AG04449 (cell line): ENCODE measurements at places on chromosomes 12 and 14.

DNA sequence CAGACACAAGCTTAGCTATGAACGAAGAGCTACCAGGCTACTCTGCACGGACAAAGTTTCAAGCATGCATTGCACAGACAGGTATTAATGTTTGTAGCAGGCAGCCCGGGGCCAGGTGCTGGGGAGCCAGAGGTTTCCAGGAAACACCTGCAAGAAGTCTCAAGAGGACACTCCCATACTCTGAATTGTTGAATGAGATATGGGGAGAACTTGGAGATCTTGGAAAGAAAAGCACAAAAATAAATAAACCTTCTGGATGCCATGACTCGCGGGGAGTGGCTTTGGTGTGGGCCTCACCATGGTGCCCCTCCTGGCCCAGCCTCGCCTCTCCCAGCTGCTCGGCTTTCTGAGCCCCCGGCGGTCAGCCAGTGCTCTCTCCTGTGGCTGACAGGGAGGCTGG is 186.8 kb downstream of the TTC7B start:
- no peak for DNase-seq

DNA sequence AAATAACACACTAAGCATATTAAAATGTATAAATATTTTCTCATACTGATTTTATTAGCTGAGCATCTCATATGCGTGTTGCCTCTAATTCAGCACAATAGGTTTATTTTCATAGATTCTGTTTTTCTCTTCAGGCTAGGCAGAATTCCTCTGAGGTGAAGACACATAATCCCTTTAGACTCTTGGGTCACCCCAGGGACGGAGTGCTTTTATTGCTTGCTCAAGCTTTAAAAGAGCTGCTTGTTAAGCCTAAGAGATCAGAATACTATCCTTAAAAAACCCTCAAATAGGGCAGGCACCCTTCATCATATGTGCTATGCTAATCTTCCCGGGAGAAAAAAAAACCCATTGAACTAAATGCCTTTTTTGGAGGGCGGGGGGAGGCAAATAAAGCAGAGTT is 390.1 kb downstream of the KCNH5 start:
- no peak for DNase-seq

- DNase-seq = no peak
Measured at GRCh38 chr14:66610154-66610563, 102.2 kb downstream of the GPHN start.

DNA sequence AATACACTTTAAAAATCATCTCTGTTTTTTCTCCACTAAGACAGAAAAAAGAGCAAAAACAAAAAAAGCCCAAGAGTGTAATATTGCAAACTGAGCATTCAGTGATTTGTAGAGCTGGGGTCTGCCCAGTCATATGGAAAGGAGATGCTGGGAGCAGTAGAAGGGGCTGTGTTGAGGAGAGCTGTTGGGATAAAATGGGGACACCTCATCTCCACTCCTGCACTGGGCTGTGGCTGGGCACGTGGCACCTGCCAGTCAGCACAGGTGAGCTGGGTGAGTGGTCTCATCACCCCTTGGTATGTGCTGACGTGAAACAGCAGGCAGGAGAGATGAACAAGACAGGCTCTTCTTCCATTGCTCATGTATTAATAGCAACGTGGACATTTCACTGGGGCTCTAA is 217.4 kb downstream of the C12orf42 start:
- no peak for DNase-seq

- DNase-seq = no peak
Measured at GRCh38 chr12:81257947-81258551, 180.2 kb downstream of the ACSS3 start.

DNA sequence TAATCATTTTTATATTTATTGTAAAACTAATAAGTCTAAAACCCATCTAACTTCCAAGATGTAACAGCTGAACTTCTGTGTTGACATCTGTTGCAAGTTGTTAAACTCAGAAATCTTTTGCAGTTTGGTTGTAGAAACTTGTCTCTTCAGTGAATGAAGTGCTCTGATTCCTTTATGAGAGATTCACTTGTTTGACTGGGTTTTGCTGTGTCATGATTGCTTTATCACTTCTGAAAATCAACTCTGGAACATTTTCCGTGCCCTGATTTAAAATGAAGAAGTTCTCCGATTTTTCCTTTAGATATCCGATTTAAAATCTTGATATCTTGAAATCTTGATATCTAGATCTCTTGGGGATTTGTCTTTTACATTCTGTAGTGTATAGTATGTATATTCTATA is 65.1 kb downstream of the DIP2B start:
- no peak for DNase-seq

DNA sequence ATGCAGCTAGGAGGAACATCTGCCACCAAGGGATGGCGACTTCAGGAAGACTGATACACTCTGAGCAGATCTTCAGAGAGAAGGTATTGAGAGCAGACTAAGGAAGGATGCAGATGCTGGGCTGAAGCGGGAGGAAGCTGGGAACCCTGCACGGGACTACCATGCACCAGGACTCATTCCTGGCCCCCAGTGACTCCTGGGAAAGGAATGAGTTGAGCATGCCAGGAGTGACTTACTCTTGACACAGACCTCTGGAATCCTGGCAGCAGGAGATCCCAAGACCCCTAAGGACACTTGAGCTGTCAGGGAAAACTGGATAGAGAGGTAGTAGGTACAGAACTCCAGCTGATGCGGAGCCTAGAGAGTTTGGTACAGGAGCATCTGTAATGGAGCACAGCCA is 336.1 kb downstream of the RPS29 start:
- peak; percentile 7 for DNase-seq

- no peak for DNase-seq
Measured at GRCh38 chr12:88327276-88327675, 185.2 kb downstream of the TMTC3 start.

DNA sequence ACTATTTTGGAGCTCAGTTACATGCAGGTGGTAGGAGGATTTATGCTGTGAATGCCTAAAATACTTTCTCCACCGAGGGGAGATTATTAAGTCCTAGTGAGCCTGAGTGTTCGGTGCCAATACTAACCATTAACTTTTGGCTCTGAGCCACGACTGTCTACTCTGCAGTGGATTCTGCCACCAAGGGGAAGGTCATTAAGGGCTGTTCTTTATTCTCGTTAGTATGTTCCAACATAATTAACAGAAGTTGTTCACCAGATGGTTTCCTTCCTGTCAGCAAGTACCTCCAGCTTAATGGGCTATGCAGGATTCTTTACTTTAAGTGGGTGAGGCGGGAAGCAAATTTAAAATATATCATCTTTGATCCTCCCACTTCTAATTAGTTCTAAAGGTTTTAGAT is 326.3 kb downstream of the BMP4 start:
- no peak for DNase-seq

DNA sequence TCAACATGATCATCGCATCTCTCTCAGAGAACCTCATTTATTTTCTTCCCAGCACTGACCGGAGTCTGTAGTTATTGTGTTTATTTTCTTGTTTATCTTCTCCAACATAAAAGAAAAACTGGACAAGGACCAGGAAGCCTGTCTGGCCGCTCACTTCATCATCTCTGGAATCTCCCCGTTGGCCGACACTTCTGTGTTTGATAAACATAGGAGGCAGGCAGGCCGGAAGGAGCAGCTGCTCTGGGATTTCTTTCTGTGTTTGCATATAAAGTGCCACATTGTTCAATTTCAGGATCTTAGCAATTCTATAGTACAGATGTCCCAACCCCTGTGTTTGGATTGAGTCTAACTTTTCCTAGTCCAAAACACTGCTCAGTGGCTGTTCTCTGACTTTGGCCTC is 53.3 kb downstream of the ACACB start:
- no peak for DNase-seq

DNA sequence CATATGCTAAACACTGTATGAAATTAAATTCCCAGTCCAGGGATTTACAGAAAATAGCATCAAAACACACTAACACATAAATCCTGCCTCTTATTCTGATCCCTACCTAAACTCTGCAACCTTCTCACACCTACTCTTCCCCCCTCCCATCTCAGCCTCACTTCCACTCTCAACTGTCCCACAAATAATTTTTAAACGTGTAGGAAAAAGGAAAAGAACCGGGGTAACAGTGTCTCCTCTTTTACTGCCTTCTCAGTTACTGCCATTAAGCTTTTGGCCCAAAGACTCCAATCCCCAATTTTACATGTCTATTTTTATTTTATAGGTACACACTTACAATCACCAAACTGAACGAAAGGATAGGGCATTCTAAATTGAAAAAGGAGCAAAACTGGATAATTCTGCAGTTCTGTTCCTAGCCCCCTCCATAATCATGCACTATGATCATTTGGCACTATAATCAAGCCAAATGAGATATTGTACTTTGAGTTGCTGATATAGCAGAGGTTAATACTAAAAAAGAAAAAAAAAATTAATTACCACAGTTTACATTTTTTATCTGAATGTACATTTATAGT is 2.9 kb downstream of the DUSP16 start:
- no peak for DNase-seq

- DNase-seq = no peak
Measured at GRCh38 chr12:106790020-106790419, 15.5 kb downstream of the RIC8B start.

GRCh38 chr12:124401704-124402221 is 106.9 kb downstream of the RFLNA start:
- no peak for DNase-seq

DNA sequence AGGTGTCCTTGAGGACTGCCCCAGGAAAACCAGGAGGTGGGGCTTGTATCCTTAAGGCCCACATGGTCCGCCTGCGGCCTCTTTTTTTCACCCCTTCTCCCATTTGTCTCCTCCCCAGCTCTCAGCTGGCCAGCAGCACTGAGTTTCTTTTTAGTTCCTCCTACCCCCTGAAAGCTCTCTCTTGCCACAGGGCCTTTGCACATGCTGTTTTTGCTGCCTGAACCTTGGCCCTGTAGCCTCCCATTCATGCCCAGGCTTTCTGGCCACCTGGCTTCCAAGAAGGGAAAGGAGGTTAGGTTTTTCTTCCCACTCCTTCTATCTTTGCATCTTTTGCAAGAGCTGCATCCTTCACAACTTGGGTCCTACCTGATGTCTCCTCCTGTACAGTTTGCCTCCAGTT is 358.1 kb downstream of the VRK1 start:
- no peak for DNase-seq

DNA sequence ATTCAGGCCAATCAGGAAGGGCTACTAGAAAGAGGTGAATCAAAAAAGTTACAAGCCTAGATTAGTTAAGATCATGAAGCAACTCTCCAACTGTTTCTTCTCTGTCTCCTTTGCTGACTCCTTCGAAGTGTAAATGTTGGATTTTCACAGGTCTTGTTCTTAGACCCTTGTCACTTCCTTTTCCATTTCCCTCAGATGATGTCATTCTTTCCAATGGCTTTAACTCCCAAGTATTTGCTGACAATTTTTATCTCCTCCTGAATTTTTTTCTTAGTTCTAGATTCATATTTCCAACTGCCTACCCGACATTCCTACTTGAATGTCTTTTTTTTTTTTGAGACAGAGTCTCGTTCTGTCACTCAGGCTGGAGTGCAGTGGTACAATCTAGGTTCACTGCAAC is 10.8 kb downstream of the GAS2L3 start:
- no peak for DNase-seq

- DNase-seq = no peak
Measured at GRCh38 chr12:18721452-18721851, 16.4 kb downstream of the PLCZ1 start.

GRCh38 chr12:112107306-112108201 is 1.0 kb downstream of the NAA25 start:
- no peak for DNase-seq

DNA sequence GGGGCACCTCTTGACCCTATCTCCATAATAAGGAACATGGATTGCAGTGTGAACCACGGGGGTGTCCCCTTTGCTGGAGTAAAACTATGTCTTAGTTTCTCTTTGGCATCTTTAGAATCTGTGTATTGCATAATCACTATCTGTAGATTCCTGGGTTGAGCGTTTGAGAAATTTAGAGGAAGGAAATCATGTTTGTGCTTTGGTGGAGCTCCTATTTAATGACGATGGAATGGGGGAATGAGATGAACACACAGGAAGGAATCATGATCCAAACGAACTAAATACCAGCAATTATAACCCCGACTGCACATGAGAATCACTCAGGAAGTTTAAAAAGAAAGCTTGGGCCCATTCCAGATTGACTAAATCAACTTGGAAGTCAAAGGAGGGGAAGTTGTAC is 1.3 kb upstream of the MYG1 start:
- peak; percentile 97 for DNase-seq

GRCh38 chr12:26761775-26762174 is 71.2 kb downstream of the ITPR2 start:
- DNase-seq = no peak

DNA sequence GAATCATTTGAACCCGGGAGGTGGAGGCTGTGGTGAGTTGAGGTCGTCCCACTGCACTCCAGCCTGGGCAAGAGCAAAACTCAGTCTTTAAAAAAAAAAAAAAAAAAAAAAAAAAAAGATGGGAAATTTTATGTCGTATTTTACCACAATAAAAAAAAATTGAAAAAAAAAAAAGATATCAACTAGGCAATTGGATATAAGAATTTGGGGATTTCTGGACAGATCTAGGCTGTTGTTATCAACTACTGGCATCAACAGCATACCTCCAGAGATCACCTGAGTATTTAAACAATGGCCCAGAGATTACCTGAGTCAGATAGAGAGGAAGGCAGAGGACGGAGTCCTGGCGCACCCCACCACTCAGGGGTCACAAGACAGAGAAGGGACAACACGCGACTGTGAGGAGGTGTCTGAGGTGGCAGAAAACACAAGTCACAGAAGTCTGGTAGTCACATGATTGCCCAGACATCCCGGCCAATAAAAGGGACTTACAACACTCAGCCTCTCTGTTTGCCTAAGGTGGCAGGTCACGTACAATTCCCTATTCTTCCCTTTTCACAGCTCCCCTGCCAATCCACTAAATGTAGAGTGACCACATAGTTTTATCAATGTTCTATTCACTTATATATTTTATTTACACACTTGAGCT is 1.8 kb downstream of the SPRING1 start:
- no peak for DNase-seq

DNA sequence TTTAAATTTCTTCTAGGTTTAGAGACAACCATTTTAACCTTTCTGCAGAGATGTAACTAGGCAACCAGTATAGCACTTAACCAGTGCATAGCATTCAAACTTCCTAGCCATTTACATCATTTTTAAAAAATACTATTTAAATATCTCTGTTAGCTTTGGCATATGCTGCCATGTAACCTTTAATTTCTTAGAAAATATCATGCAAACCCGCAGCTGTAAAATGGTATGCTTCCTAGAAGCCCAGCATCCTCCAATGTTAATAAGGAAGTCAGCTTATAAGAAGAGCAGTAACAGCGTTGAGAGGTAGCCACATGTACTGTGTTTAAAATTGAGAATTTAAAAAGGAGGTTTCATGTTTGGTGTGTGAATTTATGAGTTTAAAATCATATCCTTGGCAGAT is 22.8 kb downstream of the GNG2 start:
- no peak for DNase-seq

DNA sequence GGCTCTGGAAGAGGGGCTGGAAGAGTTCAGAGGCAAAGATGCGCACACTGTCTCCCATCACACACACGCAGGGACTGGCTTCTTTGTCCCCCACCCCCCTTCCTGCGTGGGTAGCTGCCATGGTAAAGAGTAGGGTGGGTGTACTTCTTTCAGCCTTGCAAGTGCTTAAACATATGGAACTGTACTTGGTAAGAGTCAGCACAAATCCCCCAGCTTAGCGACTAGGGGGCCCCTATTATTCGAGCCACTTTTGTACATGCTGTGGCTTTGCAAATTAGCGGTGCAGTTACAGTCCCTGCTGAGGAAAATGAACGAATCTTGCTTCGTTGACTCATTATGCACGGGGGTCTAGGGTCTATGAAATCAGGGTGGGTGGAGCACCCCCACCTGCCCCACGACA is 123.8 kb downstream of the AACS start:
- DNase-seq = no peak
